OCI-LY7 (cell line): ENCODE measurements at places on chromosomes 16 and 17. TPM values are rescaled to one million over a fixed set of nuclear protein-coding genes. Genes with fewer than 3 reads are reported as not detected.

The EARS2 gene
- total RNA-seq, result 27.8 and 38.5 TPM in 2 replicates

The PLA2G10 gene
- 0.39 TPM in 1 of 2 replicates, not detected in the other for total RNA-seq

The TMUB2 gene
- total RNA-seq, result 21.9 and 25.9 TPM in 2 replicates

The MAPT gene
- not detected in 2 replicates for total RNA-seq

The ATP2C2 gene
- not detected in 2 replicates for total RNA-seq

The CCL14 gene
- not detected in 2 replicates for total RNA-seq

The APOBR gene
- total RNA-seq, result 2.5 and 3.4 TPM in 2 replicates

The HOXB1 gene
- not detected in 2 replicates for total RNA-seq

The CA5A gene
- not detected in 2 replicates for total RNA-seq

The P2RX1 gene
- 3.3 and 4.5 TPM in 2 replicates for total RNA-seq
